Fibroblast of upper back skin (primary cell): ENCODE measurements at places on chromosomes 13 and 19.

GRCh38 chr13:109645831-109646230 is 140.6 kb downstream of the IRS2 start:
- DNase-seq = no peak

GRCh38 chr13:85520445-85520844 is 278.8 kb downstream of the SLITRK6 start:
- DNase-seq = no peak

DNA sequence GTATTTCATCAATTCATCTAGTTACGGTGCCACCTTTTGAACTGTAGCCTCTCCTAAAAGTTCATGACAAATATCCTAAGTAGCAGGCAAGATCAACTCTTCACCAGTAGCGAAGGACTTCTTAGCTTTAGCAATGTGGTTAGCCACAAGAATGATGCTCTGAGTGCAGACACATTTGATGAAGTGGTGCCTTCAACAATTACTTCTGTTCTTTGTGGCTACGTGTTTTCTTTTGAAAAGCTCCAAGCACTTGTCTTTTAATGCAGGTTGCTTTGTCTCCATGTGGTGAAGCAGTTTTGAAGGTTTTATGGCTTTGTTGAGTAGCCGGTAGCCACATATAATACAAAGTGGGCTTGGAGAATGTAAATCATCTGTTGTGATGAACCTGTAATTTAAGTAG is 194.7 kb downstream of the B3GLCT start:
- DNase-seq = peak; percentile 25

DNA sequence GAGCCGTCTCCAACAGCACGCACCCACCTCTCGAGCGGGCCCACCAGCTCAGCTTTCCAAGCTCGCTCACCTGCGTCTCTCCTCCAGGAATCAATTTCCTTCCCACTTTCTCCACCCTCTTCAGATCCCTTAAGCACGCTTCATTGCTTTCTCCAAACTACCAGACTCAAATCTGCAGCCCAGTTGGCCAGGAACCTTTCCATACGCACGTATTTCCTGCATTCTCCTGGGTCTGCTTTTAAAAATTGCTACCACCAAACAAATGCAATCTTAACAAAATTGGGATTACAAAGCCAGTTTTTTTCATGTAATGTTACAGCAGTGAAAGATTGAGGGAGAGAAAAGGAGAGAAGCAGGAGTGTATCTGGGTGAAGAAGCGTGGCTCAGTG is 1.5 kb downstream of the ENOX1 start:
- DNase-seq = no peak

GRCh38 chr13:57326532-57326931 is 159.5 kb downstream of the PRR20E start:
- DNase-seq = no peak

DNA sequence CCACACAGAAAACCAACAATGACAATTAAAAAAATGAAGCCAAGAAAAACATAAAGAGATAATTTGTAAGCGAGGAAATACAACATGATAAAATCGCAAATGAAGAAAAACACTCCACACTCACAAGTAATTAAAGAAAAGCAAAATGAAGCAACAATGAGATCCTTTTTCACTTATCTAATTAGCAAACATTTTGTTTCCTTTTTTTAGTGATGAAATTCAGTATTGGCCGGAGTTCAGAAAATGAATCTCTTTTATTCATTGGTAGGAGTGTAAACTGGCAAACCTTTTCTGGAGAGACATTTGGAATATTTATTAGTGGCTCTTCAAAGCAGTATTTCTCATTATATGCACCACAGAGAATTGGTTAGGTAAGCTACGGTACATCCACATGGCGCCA is 70.6 kb upstream of the POMP start:
- DNase-seq = no peak

DNA sequence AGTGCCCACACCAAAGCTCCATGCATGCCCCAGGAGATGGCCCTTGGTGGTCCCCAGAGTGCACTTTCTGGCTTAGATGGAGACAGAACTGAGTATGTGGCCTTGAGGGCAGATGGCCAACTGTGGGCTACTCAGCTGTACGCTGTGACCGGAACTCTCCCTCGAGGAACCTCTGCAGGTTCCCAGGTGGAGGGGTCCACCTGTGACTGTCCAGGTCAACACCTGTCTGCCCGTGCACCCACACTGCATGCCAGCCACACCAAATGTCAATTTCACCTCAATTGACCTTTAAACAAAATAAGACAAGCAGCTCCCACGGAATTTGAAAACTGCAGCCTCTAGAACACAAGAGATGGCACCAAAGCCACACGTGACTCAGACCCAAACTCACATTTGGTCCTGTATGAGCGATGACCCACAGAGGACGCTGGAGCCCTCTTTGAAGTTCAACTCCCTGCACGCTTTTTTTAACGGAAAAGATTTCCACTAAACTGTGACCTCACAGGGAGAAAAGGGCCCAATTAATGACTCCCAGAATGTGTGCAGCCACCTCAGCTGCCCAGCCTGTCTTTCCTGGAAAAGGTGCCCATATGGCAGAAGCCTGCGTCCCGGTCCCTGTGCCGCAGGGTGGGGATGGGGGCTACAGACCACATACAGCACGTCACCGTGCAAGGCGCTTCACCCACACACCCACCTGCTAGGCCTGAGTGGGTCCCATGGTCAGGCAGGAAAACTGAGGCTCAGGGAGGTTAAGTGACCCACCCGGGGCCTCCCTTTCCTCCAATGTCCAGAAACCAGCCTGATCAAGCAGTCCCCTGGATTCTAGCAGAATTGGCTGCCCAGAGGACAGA is 47.7 kb downstream of the KLF2 start:
- DNase-seq = no peak

GRCh38 chr13:28411831-28412353 is 83.0 kb downstream of the FLT1 start:
- DNase-seq = no peak

GRCh38 chr19:15871570-15871969 is 26.3 kb downstream of the CYP4F2 start:
- DNase-seq = no peak

DNA sequence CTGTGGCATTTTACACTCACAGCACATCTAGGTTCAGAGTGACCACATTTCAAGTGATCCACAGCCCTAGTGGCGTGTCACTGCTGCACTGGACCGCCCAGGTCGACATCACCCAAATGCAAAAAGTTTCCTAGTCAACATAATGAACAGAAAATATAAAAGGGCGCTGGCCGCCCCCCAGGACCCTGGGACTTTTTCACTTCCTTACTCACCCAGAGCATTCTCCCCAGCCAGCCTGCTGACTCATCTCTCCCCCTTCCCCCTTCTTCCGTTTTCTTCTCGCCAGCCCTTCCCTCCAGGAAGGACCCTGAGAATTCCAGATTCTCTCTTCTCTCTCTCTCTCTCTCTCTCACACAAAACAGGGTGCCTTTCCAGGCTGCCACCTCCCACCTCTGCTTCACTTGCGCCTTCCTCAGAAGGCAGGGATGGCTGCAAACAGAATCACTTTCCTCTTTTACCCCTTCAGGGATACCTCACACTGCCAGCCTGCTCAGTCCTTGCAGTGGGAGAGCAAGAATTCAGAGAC is 21.0 kb upstream of the GRWD1 start:
- DNase-seq = peak; percentile 78

- no peak for DNase-seq
Observed at GRCh38 chr19:44803442-44804428, 5.2 kb upstream of the BCAM start.

GRCh38 chr19:21604351-21604926 is 99.0 kb downstream of the ZNF429 start:
- no peak for DNase-seq

DNA sequence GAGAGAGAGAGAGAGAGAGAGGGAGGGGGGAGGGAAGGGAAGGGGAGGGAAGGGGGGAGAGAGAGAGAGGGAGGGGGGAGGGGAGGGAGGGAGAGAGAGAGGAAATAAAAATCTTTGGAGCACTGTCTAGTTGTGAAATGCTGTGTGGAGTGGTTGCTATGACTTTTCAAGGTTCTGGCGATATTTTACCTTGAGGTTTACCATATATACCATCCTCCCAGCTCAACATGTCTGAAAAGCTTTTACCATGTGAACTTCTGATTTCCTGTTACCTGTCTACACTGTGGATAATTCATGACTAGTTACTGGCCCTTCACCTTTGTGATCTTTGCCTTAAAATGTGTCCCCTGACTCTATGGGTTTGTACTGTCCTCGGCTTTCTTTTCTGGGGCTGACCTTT is 38.2 kb downstream of the SERP2 start:
- no peak for DNase-seq

- DNase-seq = no peak
Observed at GRCh38 chr19:51572410-51572809, 1.3 kb downstream of the ZNF175 start.

DNA sequence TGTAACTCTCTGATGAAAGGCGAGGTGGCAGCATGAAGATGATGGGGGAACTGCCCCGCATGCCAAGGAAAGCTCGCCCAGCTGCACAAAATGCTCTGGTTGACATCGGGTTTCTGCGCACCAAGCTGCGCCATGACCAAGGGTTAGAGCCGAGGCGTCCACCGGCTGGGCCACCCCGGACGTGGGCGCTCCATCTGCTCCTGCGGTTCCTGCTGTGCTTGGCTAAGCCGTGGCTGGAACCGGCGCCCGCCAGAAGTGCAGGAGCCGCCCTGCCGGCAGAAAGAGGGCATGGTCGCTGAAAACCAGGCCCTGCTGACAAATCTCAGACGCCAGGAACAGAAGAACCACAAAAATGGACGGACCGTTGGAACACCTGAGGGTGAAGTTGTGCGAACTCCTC is 57.9 kb downstream of the ZNF100 start:
- DNase-seq = no peak

- DNase-seq = no peak
Observed at GRCh38 chr19:54709212-54709948, 14.9 kb upstream of the KIR3DL3 start.

- DNase-seq = no peak
Observed at GRCh38 chr19:50546527-50547221, 21.6 kb downstream of the LRRC4B start.

DNA sequence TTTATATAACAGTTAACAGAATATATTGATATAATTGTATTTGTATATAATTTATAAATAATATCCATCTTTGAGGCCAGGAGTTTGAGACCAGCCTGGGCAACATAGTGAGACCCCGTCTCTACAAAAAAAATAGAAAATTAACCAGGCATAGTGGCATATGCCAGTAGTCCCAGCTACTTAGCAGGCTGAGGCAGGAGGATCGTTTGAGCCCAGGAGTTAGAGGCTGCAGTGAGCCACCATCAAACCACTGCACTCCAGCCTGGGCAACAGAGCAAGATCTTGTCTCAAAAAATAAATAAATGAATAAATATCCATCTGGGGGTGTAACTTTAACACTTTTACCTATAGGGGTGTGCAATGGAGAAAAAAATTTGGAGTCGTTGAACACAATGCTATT is 1.3 kb upstream of the SHFL start:
- no peak for DNase-seq

GRCh38 chr19:18736415-18737336 is 53.2 kb downstream of the CRTC1 start:
- DNase-seq = no peak

GRCh38 chr13:108026680-108027410 is 188.5 kb downstream of the LIG4 start:
- DNase-seq = no peak

GRCh38 chr19:33298146-33298911 is 4.0 kb downstream of the CEBPA start:
- no peak for DNase-seq

GRCh38 chr19:4502282-4503131 is 15.8 kb downstream of the PLIN4 start:
- no peak for DNase-seq

DNA sequence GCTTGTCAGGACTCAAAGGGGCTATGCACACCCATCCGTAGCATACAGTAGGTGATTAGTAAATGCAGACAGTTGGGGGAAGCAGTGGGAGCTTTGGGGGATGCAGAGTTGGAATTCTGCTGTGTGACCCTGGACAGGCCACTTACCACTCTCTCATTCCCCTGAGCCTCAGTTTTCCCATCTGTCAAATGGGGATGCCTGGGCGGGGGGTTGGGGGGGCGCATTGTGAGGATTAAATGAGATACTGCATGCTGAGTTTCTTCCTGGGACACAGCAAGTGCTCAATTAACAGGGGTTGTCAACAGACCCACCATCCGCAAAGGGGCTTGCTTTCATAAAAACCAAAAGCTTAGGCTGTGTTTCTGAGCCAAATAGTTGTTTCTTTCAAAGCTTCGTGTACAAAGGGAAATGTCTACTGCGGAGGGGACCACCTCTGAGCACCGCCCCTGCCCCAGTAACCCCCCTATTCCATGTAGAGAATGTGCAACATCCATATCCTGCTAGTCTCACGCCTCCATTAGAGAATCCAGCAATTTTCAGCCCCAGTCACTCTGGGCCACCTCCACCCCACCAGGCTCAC is 132.4 kb downstream of the IER2 start:
- DNase-seq = no peak

GRCh38 chr13:112066624-112067004 is 335 bp upstream of the SOX1 start:
- peak; percentile 6 for DNase-seq

DNA sequence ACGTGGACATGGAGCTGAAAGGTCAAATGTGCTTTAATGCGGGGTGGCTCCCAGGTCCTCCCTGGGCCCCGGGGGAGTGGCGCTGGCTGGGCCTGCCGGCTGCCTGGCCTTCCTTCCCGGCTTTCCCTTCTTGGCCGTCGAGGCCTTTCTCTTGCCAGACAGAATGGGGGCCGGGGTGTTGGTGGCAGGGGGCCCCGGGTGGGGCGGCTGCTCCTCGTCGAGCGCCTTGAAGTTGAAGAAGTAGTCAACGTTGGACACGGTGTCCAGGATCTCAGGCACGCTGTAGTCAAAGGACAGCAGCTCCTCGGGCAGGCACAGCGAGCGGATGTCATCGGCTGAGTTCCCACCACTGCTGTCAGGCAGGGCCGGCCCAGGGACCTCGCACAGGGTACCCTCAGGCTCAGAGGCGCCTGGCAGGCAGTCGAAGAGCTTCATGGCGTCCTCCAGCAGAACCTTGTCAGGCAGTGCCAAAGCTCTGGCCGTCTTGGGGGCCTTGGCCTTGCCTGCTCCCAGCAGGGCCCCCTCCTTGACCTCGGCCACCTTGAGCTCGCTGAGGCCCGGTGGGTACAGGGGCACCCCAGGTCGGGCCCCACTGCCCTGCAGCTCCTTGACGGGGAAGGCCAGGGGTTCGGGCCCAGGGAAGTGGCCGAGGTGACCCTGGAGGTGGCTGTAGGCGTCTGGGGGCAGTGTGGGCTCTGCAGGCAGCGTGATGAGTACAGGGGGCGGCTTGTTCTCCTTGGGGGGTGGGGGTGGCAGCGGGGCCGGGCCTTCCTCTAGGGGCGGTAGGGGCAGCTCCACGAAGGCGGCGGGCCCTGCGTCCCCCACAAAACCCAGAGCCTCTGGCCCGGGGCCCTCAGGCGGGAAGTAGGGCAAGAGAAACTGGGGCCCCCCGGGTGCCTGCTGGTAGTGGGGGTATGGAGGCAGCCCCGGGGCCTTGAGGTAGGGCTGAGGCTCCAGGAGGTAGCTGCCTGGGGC is 1.3 kb downstream of the PRR22 start:
- no peak for DNase-seq
